ENCODE measurements at places on chromosomes 1 and 21.

- DNase-seq: no peak
These were observed 20.0 kb downstream of the PIGM start for GRCh38 chr1:160011781-160012180.

DNA sequence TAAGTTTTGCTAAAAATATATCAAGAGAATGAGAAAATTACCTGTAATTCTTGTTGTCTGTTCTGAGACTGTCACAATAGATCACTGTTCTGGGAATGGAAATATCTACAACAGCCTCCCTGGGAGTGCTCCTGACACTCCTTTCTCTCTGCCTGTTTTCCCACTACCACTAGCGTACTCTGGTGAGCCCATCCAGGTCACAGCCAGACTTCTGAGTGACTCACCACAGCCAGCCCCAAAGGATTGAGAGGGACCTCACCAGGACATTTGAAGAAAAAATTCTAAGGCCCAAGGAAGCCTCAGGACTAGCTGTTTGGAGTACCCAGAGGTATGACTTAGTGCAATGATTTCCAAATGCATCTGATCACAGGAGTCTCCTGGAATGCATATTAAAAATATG, 39.0 kb upstream of the TADA1 start:
- no peak for DNase-seq

DNA sequence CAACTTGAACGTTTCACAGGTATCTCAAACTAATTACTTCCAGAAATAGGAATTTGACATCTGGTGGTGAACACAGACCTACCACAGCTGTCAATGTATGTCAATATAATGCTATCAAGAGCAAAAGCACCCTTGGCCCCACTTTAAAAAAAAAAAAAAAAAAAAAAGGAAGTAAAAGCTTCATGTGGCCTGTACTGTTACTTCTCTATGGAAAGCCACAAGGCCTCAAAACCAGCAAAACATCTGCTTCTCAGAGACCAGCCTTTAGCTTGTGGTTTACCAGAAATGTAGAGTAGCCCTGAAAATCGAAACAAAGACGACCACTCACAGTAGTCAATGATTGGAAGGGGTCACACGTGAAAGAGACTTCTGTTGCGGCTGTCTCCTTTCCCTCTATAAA, 109.6 kb downstream of the SLC45A1 start:
- no peak for DNase-seq

GRCh38 chr1:235152235-235152634, 8.8 kb downstream of the RBM34 start:
- DNase-seq: no peak

- no peak for DNase-seq
These were observed 95.0 kb downstream of the RAVER2 start for GRCh38 chr1:64839732-64840405.
